NCI-H524 (cell line): ENCODE measurements at places on chromosomes 6 and 20.

GRCh38 chr6:95286874-95287273, 290.5 kb upstream of the MANEA start:
- peak; percentile 81 for DNase-seq

DNA sequence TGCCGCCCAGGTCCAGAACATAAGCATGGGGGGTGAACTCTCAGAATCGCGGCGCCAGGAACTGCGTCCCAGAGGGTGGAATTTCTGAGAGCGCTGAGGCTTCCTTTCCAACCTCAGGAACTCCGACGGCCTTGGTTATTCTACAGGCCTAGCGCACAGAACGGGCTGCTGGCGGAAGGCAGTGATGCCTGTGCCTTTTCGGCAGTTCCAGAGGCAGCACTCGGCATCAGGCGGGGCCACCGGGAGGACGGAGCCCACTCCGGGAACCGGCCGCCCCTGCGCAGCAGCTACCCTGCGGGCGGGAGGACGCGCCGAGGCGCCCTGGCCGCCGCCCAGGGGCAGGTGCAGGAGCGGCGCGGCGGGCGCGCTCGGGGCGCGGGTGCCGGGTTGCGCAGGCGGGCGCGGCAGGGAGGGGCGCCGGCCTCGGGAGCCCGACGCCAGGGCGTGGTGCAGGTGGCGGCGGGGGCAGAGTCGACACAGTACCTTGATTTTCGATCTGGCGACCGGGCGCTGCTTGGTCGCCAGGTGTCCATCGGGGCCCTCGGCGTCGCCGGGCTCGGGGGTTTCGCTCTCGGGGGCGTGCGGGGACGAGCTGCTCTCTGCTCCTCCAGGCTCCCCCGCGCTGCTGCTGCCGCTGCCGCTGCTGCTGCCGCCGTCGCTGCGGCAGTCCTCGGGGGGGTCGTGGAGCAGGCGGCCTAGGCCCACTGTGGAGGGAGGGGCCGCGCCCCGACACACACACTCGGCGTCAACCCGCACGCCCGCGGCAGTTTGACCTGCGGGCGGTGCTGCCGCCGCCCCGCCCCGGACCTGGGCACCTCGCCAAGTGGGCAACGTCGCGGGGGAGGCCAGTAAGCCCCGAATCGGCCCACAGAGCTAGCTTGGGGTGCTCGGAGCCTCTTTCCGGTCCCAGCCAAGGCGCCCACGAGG, 1.3 kb downstream of the OVOL2 start:
- DNase-seq, result no peak

DNA sequence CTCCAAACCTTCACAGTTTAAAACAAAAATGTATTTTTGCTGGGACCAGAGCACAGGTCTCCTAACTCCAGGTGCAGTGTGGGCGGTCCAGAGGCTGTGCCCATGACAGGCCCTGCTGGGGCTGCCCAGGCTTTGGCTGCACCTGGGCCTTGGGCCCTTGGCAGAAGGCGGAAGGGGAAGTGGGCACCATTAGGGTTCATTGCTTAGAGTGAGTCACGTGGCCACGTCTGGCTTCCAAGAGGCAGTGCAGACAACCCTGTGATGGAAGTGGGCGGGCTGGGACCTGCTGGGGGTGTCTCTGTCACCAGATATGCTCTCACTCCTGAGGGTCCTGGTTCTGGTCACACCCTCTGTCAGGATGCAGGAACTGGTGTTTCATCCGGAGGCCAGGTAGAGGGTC, 302.2 kb downstream of the QKI start:
- DNase-seq, result no peak

GRCh38 chr20:22459754-22460153, 124.6 kb downstream of the FOXA2 start:
- DNase-seq, result no peak

GRCh38 chr6:83132121-83132520, 60.9 kb downstream of the PGM3 start:
- DNase-seq, result no peak

DNA sequence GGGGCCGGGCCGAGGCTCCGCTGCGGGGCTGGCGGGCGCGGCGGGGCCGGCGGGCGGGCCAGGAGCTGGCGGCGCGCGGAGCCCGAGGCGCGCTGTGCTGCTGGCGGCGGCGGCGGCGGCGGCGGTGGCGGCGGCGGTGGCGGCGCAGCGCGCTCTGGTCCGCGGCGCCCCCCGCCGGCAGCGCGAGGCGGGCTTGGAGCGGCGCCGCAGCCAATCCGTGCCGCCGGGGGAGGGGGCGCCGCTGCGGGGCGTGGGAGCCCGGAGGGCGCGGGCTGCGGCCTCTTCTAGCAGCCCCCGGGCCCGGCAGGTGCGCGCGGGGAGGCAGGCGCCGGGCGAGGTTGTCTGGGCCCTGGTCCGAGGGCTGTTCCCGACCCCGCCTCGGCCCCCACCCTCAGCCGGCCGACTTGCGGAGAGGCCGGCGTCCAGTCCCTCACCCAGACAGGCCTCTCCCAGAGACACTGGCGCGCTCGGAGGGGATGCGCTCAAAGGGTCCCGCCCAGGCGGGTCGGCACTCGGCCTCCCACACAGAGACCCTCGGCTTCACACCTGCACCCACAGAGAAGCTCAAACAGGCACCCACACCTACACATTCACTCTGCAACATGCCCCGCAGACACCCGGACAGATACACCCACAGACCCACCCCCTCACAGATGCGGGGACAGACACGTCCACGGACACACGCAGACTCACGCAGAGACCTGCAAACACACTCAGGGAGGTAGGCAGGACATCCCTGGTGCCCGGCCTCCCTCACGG, at the start of gene RIMS4:
RIMS4 (minus strand) TSS at position 156 of the 759 bp plus-strand sequence. CDS start 275 bp downstream, outside the sequence.
- peak; percentile 48 for DNase-seq

GRCh38 chr6:84740385-84740784, 24.0 kb downstream of the TBX18 start:
- no peak for DNase-seq

DNA sequence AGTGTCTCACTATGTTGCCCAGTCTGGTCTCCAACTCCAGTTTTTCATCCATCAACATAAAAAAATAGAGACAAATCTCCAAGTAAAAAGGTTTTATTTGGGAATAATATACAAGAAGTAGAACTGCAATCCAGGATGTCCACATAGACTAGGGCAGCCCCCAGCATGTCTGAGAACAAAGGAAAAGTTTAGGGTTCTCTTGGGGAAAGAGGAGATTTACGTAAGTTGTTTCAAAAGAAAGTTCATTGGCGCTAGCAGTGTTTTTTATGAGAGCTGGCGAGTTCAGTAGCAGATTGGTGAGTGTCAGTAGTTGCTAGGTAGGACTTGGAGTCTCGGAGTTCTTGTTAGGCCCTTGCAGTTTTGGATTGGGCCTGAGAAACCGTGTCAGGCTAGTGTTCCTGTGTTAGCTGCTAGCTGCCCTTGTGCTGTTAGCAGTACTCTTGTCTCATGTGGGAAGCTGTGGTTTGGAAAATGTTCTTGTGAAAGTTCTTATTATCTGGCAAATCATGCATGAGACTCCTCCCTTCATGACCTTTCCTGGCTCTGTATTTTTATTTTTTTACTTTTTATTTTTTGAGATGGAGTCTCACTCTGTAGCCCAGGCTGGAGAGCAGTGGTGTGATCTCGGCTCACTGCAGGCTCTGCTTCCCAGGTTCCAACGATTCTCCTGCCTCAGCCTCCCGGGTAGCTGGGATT, 24.7 kb downstream of the TTLL9 start:
- no peak for DNase-seq

- DNase-seq, result no peak
These were observed 652.2 kb downstream of the QKI start for GRCh38 chr6:164066766-164067165.

GRCh38 chr6:12459945-12460661, 169.9 kb downstream of the EDN1 start:
- DNase-seq, result no peak

DNA sequence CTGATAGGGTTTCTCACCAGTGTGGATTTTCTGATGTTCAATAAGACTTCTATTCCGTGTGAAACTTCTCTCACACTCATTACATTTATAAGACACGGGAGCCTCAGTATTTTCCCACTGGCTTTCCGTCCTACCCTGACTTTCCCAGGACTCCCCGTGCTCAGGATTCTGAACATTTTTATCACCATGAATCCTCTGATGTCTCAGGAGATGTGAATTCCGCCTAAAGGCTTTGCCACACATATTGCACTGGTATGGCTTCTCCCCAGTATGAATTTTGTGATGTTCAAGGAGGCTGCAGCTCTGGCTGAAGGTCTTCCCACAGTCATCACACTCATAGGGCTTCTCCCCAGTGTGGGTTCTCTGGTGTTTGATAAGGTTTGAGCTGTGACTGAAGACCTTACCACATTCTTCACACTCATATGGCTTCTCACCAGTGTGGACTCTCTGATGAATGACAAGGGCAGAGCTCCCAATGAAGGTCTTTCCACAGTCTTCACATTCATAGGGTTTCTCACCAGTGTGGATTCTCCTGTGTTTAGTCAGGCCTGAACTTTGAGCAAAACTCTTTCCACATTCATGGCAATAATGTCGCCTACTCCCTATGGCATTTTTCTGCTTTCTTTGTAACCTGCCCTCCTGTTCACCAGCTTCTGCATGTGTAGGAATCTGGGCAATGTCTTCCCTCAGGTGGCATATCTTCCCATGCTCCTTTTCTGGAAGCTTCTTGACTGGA, 6.7 kb downstream of the ZKSCAN4 start:
- no peak for DNase-seq

DNA sequence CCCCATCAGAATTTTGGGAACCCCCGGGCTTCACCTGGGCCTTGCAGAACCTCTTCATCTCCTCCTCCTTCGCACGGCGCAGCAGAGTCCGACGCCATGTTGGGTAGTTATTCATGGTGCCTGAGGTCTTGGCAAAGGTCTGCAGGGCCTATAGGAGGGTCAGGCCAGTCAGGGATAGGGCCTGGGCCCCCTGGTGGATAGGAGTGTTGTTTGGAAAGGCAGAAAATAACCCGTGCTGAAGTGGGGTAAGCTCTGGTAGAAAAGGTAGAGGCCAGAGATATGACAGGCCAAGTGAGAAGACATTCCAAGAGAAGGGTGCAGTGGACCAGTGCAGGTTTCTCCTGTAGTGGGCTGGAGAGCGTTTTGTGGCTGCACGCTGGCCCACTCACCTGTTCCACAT, 4.9 kb downstream of the SMPD2 start:
- DNase-seq, result no peak

- DNase-seq, result no peak
These were observed 2.4 kb downstream of the KIF13A start for GRCh38 chr6:17984812-17985670.

- DNase-seq, result no peak
These were observed 54.4 kb downstream of the DTNBP1 start for GRCh38 chr6:15608396-15608795.

- DNase-seq, result no peak
These were observed 27.4 kb upstream of the NOP56 start for GRCh38 chr20:2625062-2625461.

GRCh38 chr6:499617-500016, 108.1 kb downstream of the IRF4 start:
- no peak for DNase-seq
